ENCODE measurements at places on chromosomes 16 and 17.

GRCh38 chr17:67649891-67650290, 67.8 kb upstream of the NOL11 start:
- DNase-seq: no peak

- DNase-seq: no peak
Measured at GRCh38 chr16:23185656-23186055, 3.1 kb downstream of the SCNN1G start.

DNA sequence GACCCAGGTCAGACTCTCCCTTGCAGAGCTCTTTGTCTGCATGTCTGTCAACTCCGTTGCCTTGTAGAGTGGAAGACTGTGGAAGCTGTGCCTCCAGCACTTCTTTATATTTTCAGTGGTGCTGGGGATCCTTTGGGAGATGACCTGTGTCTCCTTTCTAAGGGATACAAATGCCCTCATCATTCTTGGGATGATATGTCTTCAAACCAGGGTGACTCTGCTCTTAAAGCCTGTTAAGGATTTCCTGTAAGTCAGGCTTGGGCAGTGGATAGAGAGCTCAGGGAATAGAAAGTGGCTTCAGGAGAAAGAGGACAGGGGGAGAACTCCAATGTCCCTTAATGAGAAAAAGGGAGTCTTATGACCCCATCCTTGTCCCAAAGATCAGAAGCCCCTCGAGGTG, 1.5 kb downstream of the HOXB3 start:
- DNase-seq: no peak

- DNase-seq: no peak
Measured at GRCh38 chr17:32755045-32755805, 121.7 kb downstream of the MYO1D start.

- no peak for DNase-seq
Measured at GRCh38 chr16:75260851-75261589, 9.6 kb upstream of the BCAR1 start.

DNA sequence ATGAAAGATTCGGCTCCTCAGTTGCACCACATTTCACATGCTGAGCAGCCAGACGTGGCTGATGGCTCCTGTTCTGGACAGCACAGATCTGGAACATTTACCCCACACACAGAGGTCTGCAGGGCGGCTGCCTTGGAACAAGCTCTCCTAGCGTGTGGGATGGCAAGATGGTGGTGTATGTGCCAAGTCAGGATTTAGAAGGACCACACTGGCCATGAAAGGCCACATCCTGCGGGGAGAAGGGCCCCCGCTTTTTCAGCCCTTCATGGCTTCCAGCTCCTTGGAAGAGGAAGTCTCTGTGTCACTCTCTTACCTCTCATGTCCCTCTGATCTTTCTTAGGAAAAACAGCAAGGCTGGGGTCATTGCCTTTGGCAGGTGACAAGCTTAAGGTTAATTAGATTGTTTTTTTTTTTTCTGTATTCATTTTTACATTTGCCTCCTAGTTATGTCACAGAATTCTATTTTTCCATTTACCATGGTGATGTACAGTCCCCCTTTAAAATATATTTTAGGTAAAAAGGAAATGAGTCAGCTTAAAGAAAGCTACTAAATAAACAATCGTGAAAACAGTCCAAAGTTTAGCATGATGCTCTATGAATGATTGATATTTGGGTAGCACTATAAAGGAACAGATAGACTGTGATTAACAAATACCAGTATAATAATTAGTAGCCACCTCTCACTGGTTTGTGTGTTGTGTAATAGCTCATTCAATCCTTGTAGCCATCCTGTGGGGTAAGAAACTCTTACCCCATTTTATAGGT, 396.6 kb downstream of the CPPED1 start:
- DNase-seq: no peak

DNA sequence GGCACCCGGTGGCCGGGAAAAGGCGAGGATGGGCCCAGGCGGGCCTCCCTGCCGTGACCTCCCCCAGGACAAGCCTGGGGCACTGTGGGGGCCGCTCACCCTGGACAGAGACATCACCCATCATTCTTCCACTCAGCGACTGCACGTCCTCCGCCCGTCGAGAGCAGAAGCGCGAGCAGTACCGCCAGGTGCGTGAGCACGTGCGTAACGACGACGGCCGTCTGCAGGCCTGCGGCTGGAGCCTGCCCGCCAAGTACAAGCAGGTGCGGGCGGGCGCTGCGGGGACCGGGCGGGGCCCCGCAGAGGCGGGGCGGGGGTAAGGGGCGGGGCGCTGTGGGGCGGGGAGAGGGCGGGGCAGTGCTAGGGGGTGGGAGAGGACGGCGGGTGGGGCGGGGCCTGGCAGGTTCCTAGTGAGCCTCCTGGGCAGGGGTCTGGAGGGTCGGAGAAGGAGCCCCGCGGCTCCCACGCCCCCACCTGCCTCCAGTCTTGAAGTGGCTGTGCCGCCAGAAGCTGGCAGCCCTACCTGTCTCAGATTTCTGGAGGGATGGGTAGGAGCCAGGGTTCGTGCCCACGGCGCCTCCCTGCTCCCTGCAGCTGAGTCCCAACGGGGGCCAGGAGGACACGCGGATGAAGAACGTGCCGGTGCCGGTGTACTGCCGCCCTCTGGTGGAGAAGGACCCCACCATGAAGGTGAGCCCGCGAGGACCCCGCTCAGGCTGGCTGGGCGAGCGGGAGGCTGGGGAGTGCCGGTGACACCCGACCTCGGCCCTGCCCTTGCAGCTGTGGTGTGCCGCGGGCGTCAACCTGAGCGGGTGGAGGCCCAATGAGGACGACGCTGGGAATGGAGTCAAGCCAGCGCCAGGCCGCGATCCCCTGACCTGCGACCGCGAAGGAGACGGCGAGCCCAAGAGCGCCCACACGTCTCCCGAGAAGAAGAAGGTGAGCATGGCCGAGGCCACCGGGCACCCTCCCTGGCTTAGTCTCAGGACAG, 7.5 kb downstream of the NME3 start:
- DNase-seq: no peak

GRCh38 chr17:50689251-50689650, 18.5 kb downstream of the ANKRD40 start:
- DNase-seq: no peak

DNA sequence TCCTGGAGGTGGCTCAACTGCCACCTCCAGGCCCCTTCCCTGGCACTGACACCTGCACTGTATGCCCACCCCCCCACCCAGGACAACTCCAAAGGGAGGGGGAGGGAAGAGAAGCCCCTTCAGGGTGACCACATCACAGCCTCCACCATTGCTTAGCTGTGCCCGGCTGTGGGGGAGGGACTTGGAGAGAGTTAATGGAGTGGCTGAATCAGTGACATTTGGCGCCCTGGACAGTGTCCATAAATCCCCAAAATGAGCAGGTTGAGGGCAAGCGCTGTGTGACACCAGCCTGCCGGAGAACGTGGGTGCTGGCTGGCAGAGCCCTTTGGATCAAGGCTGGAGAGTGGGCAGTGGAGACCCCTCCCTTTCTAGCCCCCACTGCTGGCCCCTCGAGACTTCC, 883 bp downstream of the USH1G start:
- no peak for DNase-seq

DNA sequence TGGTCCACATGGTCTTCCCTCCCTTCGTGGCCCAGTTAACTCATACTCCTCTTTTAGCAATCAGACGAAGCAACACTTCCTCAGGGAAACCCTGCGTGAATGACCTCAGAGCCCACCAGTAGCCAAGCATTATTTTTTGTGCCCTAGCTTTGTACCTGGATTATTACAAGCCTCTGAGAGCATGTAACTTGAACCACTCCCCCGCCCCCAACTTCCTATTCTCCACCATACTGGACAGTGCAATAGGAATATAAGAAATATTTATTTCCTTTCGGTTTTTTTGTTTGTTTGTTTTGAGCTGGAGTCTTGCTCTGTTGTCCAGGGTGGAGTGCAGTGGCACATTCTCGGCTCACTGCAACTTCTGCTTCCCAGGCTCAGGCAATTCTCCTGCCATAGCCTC, 2.9 kb downstream of the CPPED1 start:
- DNase-seq: no peak

GRCh38 chr17:43832976-43833829, at the start of gene MPP3:
MPP3 (minus strand) TSS chr17:43833146; CDS start chr17:43831906, 1,240 bp downstream.
- DNase-seq: no peak

- DNase-seq: no peak
Measured at GRCh38 chr17:42901535-42902229, 1.1 kb downstream of the G6PC1 start.

DNA sequence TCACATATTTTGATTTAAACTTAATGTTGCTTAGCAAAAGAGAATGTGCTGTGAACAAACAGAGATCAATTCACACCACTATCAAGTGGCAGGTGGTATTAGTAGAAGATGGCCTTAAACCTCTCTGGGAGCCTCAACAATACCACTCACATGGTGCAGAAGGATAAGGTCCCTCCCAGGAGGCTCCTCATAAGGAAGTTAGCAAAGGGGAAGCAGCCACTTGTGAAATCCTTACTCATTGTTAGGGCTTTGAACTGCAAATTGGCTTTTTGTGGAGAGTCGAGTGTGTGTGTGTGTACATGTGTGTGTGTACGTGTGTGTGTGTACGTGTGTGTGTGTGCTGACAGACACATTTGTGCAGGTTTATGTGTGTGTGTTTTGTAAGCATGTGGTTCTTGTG, 48.9 kb upstream of the ASIC2 start:
- DNase-seq: no peak

DNA sequence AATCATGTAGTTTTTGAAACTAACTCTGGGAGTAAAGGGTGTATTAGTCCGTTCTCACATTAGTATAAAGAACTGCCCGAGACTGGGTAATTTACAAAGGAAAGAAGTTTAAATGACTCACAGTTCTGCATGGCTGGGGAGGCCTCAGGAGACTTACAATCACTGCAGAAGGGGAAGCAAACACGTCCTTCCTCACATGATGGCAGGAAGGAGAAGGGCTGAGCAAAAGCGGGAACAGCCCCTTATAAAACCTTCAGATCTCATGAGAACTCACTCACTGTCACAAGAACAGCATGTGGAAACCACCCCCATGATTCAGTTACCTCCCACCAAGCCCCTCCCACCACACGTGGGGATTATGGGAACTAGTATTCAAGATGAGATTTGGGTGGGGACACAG, 256.5 kb upstream of the TNRC6C start:
- DNase-seq: no peak

DNA sequence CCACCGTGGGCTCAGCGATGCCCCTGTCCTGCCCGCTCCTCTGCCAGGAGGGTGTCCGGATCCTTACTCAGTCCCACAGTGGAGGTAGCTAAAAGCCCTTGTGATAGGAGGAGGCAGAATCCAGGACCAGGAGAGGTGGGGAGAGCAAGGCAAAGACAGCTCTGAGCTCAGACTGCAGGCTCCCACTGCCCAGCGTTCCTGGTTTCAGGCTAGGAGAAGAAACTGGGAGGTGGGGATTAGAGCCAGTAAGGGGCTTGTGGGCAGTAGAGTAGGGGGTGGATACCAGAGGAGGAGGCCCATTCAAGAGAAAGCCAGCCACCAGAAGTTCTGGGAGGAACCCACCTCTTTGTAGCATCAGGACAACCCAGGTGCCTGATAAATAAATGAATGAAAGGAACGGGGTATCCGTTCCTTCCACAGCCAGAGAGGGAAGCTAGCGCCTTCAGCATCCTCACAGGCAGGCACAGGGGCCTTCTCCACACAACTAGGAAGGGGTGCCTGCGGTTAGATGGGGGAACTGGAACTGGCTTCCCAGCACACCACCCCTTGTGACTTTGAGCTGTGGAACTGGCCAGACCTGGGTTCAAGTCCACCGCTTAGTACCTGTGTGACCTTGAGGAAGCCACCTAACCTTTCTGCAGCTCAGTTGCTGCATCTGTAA, 2.3 kb downstream of the IL21R start:
- DNase-seq: no peak

GRCh38 chr17:2672026-2672425, 39.5 kb downstream of the CLUH start:
- DNase-seq: no peak

DNA sequence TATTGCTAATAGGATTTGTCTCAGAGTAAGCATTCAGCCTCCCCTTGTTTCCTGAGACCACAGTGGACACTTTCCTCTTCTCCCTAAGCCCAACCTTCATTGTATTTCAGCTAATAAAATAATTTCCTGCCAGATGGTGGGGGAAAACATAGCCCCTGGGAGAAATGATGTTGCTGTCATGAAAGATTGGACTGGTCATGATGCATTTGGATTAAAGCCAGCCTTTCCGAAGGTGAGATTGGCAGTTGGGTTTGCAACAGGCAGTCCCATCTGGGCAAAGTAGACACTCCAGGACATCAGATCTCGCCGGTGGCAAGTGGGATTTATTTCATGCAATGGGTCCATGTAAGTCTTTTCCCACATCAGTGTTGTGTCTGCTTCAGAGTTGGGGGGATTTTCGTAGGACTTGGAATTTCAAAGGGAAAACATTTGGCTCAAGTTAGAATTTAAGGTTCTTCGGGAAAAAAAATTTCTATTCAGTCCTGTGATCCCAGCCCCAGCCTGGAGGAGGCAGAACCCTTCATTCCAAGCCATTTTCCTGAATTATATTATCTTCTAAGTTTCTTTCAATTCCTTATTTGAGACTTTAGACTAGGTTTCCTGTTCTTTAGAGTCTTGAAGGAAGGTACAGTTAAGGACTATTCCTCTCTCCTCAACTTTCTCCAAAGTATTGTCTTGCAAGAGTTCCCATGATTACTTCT, 391.7 kb downstream of the XYLT1 start:
- no peak for DNase-seq

GRCh38 chr16:85104821-85105391, 7.4 kb downstream of the CIBAR2 start:
- peak; percentile 71 for DNase-seq

DNA sequence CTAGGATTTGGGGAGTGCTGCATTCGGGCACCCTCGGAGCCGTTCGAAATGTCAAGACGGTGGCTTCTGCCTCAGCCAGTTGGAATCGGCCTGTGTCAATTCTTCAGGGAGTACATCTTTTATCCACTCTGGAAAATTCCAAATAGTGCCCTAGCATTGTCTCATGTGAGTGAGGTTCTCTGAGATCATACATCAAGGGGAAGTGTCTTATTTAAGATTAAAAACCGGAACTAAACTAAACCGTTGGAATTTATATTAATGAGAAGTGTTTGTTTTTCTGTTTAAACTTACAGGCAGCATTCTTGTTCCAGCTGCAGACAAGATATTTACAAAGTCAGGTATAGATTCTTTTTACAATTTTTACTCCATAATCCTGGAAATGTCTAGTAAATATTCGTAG, 56.8 kb downstream of the SLC47A1 start:
- no peak for DNase-seq

DNA sequence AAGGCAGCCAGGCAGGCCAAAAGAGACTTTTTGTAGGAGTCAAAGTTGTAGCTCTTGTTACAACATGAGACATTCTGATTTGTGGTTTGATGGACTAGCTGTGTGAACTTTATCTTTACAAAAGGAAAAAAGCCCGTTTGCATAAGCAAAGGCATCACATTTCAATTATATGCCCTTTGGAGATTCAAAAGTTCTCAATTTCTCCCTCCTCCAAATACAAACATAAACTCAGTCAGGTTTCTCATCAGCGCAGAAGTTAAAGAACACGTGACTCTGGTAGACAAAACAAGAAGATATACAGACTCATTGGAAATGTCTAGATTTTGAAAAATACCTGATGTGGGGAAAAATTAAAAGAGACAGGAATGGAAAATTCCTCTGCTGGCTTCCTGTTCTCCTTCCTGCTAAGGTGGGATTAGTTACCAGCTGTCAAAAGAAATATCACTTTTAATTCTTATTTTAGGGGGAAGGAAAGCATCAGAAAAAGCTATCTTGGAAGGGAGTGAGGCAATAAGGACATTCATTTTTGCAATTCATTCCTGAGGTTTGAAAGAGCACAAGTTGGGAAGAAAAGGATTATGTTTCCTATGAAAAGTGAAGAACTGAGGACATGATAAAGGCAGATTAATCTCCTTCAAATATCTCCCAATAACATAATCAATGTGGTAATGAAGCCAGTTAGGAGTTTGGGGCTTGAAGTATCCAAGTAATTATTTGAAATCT, 4.6 kb upstream of the KCNJ16 start:
- no peak for DNase-seq

- no peak for DNase-seq
Measured at GRCh38 chr16:75599452-75600277, 23.4 kb downstream of the ADAT1 start.

Measured in CMK (cell line).